ENCODE measurements at places on chromosomes 2 and 18. TPM values are rescaled to one million over a fixed set of nuclear protein-coding genes. Genes with fewer than 3 reads are reported as not detected.

The EPG5 gene
- total RNA-seq, result 62.5 TPM

The ERMN gene
- not detected for total RNA-seq

The KIAA2012 gene
- not detected for total RNA-seq

The CKAP2L gene
- total RNA-seq, result 3.9 TPM

The KCNJ3 gene
- 0.22 TPM for total RNA-seq
